Lung (tissue), 17 donors: ENCODE measurements at places on chromosomes 12 and 14. TPM values are rescaled to one million over a fixed set of nuclear protein-coding genes. Genes with fewer than 3 reads are reported as not detected.

The GNB3 gene
- 1.2 TPM for polyA plus RNA-seq

The MYF5 gene
- polyA plus RNA-seq: not detected

The CLEC7A gene
- polyA plus RNA-seq: 45.4 TPM

The NFE2 gene
- 3.5 TPM for polyA plus RNA-seq

The PLBD1 gene
- 9.5 TPM for polyA plus RNA-seq

The KCNH3 gene
- 1.1 TPM for polyA plus RNA-seq

- H3K4me3 ChIP-seq: no peak overlapping the region
- no peaks in the 10 kb centered on the region for H3K36me3 ChIP-seq
- H3K27ac ChIP-seq: no peak overlapping the region
- no peaks in the 10 kb centered on the region for H3K4me1 ChIP-seq
Observed at GRCh38 chr12:69329669-69330428, 18.3 kb upstream of the LYZ start.

DNA sequence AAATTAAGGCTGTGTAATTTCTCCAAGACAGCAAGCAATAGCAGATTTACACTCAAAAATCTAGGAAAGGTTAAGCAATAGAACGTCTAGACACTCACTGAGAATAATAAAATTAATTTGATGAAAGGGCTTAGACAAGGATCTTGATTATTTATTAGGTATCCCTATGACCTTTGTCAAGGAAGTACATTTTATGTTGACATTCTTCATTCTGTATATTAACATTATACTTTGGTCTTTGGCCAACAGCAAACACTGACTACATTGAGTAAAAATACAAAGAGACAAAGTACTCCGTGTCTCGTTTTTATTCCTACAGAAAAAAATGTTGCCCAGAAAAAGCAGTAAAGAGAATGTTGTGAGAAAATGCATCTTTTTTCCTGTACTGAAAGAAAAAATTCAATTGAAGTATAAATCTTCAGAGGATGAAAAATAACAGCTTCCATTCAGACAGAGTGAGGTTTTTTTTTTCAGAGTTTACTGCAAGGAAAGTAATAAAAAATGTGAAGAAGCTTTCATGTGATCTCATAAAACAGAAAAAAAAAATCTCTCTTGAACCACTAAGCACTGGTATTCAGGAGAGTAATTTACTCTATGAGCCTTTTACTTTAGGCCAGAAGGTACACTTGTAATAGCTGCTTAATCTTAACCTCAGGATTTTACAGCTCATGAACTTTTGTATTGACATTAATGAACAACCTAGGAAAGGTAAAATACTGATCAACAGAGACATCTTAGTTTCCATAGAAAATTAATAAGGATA, 605.0 kb downstream of the FSCB start:
- H3K36me3 ChIP-seq: no peaks in the 10 kb centered on the region
- H3K4me1 ChIP-seq: no peaks in the 10 kb centered on the region
- DNase-seq: no peak
